ENCODE measurements at places on chromosomes 3 and 15. TPM values are rescaled to one million over a fixed set of nuclear protein-coding genes. Genes with fewer than 3 reads are reported as not detected.

LRRFIP2 gene
- 52.0 TPM for total RNA-seq

ADPRH gene
- total RNA-seq = 9.2 TPM

CCR1 gene
- 92.2 TPM for total RNA-seq

CD276 gene
- 2.0 TPM for total RNA-seq

WDR82 gene
- total RNA-seq = 82.8 TPM

HHATL gene
- not detected for total RNA-seq

CDHR4 gene
- total RNA-seq = not detected

JAGN1 gene
- 42.8 TPM for total RNA-seq

HIGD2B gene
- total RNA-seq = 0.26 TPM

TBC1D5 gene
- total RNA-seq = 43.4 TPM

KCNMB3 gene
- total RNA-seq = 2.0 TPM

CNTN3 gene
- total RNA-seq = not detected

CACNA1D gene
- total RNA-seq = 0.26 TPM

RLBP1 gene
- 0.48 TPM for total RNA-seq

DNA sequence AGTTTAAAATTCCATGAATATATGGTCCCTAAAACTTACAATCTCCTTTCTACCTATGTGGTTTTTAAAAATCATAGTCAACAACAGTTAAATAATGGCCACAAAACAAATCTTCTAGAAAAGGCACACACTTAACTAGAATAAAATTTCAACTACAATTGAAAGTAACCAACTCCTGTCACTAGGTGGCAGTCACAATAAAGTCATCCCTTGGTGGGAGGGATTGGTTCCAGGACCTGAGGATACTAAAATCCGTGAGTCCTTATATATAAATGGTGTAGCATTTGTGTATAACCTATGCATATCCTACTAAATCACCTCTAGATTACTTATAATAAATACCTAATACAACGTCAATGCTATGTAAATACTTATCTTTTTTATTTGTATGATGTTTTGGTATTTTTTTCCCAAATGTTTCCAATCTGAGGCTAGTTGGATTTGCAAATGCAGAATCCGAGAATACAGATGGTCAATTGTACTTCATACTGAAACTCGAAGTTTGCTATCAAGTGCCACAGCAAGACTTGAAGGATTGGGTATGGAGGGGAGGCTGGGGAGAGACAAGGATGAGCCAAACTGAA is 172.6 kb downstream of the FMN1 start:
- DNase-seq = no peak
- no peaks in the 10 kb centered on the region for H3K36me3 ChIP-seq
- H3K4me1 ChIP-seq = no peaks in the 10 kb centered on the region
- peaks cover 6% of the 10 kb centered on the region for H3K27me3 ChIP-seq
- no peak overlapping the region for H3K27ac ChIP-seq
- no peak overlapping the region for H3K4me3 ChIP-seq

DNA sequence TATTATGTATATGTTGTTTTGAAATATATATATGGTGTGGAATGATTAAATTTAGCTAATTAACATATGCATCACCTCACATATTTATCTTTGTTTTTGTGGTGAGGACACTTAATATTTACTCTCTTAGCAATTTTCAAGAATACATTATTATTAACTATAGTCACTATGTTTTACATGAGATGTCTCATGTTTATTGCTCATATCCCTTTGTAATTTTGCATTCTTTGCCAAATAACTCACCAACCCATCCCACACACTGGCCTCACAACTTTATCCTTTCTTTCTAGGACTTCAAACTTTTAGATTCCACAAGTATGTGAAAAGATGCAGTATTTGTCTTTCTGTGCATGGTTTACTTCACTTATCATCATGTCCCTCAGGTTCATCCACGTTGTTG is 950.2 kb upstream of the CADM2 start:
- H3K4me3 ChIP-seq = no peak overlapping the region
- no peaks in the 10 kb centered on the region for H3K4me1 ChIP-seq
- H3K27me3 ChIP-seq = no peaks in the 10 kb centered on the region
- no peak for DNase-seq

- no peaks in the 10 kb centered on the region for H3K4me1 ChIP-seq
- H3K36me3 ChIP-seq = peaks cover 6% of the 10 kb centered on the region
- no peak overlapping the region for H3K4me3 ChIP-seq
- H3K27me3 ChIP-seq = no peaks in the 10 kb centered on the region
- no peak overlapping the region for H3K27ac ChIP-seq
- DNase-seq = no peak
Observed at GRCh38 chr3:45516829-45517228, 77.7 kb upstream of the LIMD1 start.

DNA sequence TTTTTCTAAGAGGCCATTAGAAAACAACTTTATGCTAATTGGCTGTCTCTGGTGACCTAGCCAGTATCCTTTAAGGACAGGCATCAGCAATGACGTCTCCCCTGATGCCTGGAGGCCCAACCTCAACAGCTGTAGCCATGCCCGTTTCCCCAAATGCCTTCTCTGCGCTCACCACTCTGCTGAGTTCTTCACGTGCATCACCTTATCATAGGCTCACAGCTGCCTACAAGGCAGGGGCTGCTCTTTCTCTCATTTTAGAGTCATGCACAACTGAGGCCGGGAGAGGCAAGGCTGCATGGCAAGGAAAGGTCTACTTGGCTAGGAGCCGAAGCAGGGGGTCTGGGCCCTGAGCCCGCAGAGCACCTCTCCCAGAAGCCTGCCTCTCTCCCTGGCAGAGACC is 43.9 kb upstream of the SEC13 start:
- peaks cover 19% of the 10 kb centered on the region for H3K27me3 ChIP-seq
- H3K4me1 ChIP-seq = no peaks in the 10 kb centered on the region
- H3K27ac ChIP-seq = no peak overlapping the region
- H3K4me3 ChIP-seq = no peak overlapping the region

GRCh38 chr15:74464216-74464615 is 3.3 kb upstream of the UBL7 start:
- peaks cover 6% of the 10 kb centered on the region for H3K36me3 ChIP-seq
- DNase-seq = no peak
- H3K27me3 ChIP-seq = no peaks in the 10 kb centered on the region

DNA sequence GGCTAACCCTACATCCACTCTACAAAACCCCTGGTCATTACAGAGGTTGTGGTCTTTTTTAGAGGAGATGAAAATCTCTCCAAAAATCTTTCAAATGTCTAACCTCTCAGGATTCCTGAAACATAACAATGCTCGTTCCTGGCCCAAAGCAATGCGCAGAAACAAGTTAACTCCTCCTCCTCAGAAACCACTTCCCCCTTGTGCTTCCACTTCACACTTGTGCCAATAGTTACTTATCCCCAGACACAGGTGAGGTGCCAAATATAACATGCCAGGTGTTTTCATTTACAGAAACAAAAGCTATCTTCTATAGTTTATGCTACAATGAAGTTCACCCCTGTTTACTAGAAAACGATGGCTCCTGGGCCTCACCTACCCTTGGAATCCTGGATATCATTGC is 6.2 kb downstream of the NDUFAF1 start:
- no peak for DNase-seq
- H3K27ac ChIP-seq = peak overlapping the region; percentile 6
- H3K4me1 ChIP-seq = peaks cover 9% of the 10 kb centered on the region

- no peak overlapping the region for H3K27ac ChIP-seq
- H3K36me3 ChIP-seq = no peaks in the 10 kb centered on the region
- no peak overlapping the region for H3K4me3 ChIP-seq
- no peak for DNase-seq
Observed at GRCh38 chr3:155270485-155271342, 22.8 kb downstream of the STRIT1 start.

GRCh38 chr15:66898656-66899386 is 166.6 kb upstream of the SMAD3 start:
- H3K36me3 ChIP-seq = no peaks in the 10 kb centered on the region

- DNase-seq = no peak
- no peaks in the 10 kb centered on the region for H3K27me3 ChIP-seq
- no peak overlapping the region for H3K27ac ChIP-seq
- peaks cover 10% of the 10 kb centered on the region for H3K36me3 ChIP-seq
- H3K4me3 ChIP-seq = peak overlapping the region; percentile 83
- peaks cover 81% of the 10 kb centered on the region for H3K4me1 ChIP-seq
Observed at GRCh38 chr3:171255236-171255806, 204.9 kb downstream of the TNIK start.

- H3K36me3 ChIP-seq = no peaks in the 10 kb centered on the region
- peaks cover 15% of the 10 kb centered on the region for H3K4me1 ChIP-seq
Observed at GRCh38 chr3:136105044-136105443, 91.1 kb downstream of the MSL2 start.

DNA sequence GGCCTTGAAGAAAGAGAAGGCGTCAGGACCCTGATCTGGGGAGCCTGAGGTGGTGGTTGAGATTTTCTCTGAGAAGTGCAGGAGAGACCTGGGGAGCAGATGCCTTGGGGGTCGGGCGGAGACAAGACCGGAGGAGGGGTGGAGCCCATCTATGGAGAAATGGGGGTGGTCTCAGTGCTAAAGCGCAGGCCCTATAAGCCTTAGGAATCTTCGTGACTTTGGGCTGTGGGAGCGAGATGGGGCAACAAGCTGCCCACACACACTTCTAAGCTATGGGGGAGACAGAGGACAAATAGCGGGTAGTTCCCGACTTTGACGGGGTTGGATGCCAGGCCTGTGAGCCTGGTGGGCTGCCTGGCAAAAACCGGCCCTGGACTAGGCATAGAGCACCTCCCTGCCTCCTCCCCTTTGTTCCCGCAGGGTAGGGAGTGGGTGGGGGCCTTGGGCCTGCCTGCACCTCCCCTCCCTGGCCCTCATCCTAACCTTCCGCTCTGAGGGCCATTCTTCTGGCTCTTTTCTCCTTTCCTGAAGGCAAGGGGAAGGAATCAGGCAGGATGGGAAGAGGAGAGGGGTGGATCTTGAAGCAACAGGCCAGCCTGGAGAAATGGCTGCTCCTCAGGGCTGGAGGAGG is 880 bp downstream of the NISCH start:
- H3K27me3 ChIP-seq = no peaks in the 10 kb centered on the region
- peak; percentile 54 for DNase-seq
- no peaks in the 10 kb centered on the region for H3K36me3 ChIP-seq
- peaks cover 47% of the 10 kb centered on the region for H3K4me1 ChIP-seq
- peak overlapping the region; percentile 94 for H3K4me3 ChIP-seq

- H3K27ac ChIP-seq = no peak overlapping the region
- H3K27me3 ChIP-seq = no peaks in the 10 kb centered on the region
- peaks cover 16% of the 10 kb centered on the region for H3K4me1 ChIP-seq
- H3K4me3 ChIP-seq = no peak overlapping the region
- no peaks in the 10 kb centered on the region for H3K36me3 ChIP-seq
- no peak for DNase-seq
Observed at GRCh38 chr15:41886741-41887140, 7.1 kb downstream of the SPTBN5 start.

- peak overlapping the region; percentile 41 for H3K27ac ChIP-seq
- H3K4me3 ChIP-seq = peak overlapping the region; percentile 40
- H3K36me3 ChIP-seq = no peaks in the 10 kb centered on the region
- H3K4me1 ChIP-seq = peaks cover 34% of the 10 kb centered on the region
- no peak for DNase-seq
Observed at GRCh38 chr3:124650798-124651197, 79.5 kb upstream of the UMPS start.

DNA sequence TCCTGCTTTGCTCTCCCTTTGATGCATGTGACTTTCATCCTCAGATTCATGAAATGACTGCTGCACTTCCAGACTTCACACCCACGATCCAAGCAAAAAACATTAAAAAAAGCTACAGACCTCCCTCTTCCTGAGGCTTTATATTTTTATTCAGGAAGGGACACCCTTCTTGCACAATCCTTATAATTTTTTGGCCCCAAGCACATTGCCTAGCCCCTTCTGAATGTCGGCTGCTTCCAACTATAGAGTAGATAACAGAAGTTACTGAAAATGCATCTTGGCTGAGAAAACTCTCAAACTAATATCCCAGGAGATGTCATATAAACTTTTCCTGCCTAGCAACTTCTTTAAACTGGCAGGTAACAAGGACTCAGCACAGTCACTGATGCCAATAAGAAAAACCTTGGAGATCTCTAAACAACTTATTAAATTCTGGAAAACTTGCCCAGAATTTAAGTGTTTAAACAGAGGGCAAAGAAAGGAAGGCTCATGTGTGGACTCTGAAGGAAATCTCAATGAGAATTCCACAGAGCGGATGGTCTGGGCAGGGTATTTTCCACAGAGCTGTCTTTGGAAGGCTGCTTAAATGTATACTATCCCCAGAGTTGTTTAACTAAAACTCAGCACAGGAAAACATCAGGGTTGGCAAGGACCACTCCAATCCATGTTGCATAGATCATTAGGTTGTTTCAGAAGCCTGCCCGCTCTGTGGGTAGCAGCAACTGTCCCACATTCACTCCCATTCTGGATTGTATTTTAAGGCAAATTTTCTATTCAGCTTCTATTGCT is 746.8 kb upstream of the LMCD1 start:
- no peak overlapping the region for H3K4me3 ChIP-seq
- DNase-seq = no peak
- H3K36me3 ChIP-seq = no peaks in the 10 kb centered on the region
- H3K4me1 ChIP-seq = no peaks in the 10 kb centered on the region

DNA sequence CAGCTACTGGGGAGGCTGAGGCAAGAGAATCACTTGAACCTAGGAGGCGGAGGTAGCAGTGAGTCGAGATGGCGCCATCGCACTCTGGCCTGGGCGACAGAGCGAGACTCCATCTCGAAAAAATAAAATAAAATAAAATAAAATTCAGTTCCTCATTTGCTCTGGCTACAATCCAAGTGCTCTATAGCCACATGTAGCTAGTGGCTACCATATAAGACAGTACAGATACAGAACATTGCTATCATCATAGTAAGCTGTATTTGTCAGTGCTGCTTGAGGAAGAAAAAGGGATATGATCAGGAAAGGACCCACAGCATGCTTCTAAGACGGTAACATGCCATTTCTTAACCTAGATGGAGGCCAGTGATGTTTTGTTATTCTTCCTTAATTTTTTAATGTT is 88.7 kb upstream of the CDAN1 start:
- H3K4me1 ChIP-seq = no peaks in the 10 kb centered on the region
- no peaks in the 10 kb centered on the region for H3K27me3 ChIP-seq
- no peak overlapping the region for H3K27ac ChIP-seq
- no peak for DNase-seq
- H3K4me3 ChIP-seq = no peak overlapping the region
- peaks cover 7% of the 10 kb centered on the region for H3K36me3 ChIP-seq

GRCh38 chr15:88752951-88753350 is 50.3 kb upstream of the ACAN start:
- no peak for DNase-seq
- H3K36me3 ChIP-seq = no peaks in the 10 kb centered on the region
- H3K4me1 ChIP-seq = no peaks in the 10 kb centered on the region

GRCh38 chr15:58080398-58080797 is 14.9 kb upstream of the ALDH1A2 start:
- H3K27ac ChIP-seq = no peak overlapping the region
- peaks cover 26% of the 10 kb centered on the region for H3K27me3 ChIP-seq
- no peak overlapping the region for H3K4me3 ChIP-seq
- no peaks in the 10 kb centered on the region for H3K36me3 ChIP-seq
- H3K4me1 ChIP-seq = no peaks in the 10 kb centered on the region
- no peak for DNase-seq

All from natural killer cell treated with Interleukin-12 subunit alpha and Interleukin-12 subunit beta and Interleukin-15 and Interleukin-18, amount 100 ng/mL, for 72 hours (primary cell).